Stimulated activated CD8-positive, alpha-beta memory T cell treated with anti-CD3 and anti-CD28 coated beads, Interleukin-15, amount 100 ng/mL, for 4 hours (primary cell): ENCODE measurements at places on chromosomes 5 and 9.

DNA sequence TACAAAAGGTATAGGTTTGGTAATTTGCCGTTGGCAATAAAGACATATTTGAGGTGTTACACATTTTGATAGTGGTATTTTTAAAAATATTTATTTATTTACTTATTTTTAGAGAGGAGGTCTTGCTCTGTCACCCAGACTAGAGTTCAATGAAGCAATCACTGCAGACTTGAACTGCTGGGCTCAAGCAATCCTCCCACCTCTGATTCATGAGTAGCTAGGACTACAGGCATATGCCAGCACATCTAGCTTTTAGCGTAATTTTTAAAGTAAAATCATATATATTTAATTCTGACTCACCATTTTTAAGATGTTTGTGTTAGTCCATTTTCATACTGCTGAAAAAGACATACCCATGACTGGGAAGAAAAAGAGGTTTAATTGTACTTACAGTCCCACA is 1974.3 kb downstream of the EFNA5 start:
- DNase-seq = no peak

GRCh38 chr5:20559845-20560244 is 571.8 kb upstream of the CDH18 start:
- no peak for DNase-seq

GRCh38 chr5:84374568-84374967 is 10.1 kb downstream of the EDIL3 start:
- no peak for DNase-seq

GRCh38 chr5:28430565-28431178 is 1392.3 kb upstream of the CDH9 start:
- no peak for DNase-seq

- DNase-seq = no peak
Measured at GRCh38 chr9:91297306-91297705, 64.4 kb downstream of the AUH start.

DNA sequence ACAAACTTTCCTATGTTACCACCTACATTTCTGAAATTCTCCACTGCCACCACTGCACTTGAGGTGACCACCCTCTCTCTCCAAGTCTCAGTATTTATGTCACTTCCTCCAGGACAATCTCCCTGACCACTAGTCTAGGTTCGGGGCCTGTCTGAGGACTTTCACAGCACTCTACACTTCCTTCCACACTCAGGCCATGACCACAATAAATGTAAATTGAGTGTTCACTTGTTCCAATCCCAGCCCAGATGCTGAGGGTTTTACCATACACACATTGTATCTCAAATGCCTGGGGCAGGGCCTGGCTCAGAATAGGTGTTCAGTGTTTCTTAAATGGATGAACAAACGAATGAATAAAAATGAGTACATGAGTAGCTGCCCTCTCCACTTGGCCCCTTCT is 26.9 kb upstream of the CCNG1 start:
- no peak for DNase-seq

DNA sequence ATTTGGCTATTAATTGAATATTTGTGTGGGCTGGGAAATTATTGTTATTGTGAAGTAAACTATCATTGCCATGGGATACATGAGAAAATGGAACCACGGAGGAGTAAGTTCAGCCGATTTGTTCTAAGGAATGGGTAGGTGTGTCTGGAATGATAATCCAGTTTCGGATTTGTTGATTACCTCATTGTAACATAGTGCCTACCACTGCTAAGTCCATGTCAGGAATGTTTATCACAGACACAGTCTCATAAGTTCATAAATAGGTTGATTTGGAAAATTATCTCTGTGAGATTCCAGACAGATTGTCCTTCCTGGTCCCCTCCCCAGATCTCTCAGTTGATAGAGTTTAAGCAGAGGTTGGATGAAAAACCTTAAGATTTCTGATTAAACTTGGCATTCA is 78.1 kb upstream of the MAST4 start:
- DNase-seq = no peak

DNA sequence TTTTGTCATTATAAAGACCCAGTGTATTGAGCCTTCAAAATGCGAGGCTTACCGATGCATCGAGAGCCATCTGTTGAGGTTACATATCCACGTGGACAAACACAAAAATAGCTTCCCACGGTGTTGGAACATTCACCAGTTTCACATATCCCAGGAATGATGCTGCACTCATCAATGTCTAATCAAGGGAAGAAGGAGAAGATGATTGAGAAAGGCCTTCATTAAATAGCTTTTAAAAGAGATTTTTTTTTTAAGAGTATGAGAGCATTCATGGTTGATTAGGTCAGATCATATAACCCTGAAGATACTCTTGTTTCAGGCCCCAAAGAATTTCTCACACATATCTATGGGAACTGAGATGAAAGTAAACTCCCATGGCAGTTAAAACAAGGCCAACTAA is 129.4 kb downstream of the FBN2 start:
- no peak for DNase-seq

GRCh38 chr5:150469718-150470469 is 20.4 kb upstream of the RPS14 start:
- no peak for DNase-seq

GRCh38 chr9:114396558-114397218 is 8.9 kb upstream of the AKNA start:
- DNase-seq = no peak

DNA sequence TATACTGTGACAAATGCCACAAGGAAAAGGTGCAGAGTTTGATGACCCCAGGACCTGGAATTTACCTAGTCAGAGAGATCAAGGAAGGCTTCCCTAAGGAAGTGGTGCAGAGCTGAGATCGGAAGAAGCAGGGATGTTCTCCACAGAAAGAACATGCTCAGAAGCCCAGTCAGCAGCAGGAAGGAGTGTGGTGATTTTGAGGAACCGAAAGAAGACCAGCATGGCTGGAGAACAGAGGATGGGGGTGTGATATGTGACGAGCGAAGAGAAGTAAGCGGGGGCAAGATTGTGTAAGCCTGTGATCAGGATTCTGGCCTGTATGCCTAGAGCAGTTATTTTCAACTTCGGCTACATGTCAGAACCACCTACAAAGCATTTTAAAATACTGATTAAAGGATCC is 18.7 kb upstream of the PIK3R1 start:
- DNase-seq = no peak

- DNase-seq = peak; percentile 50
Measured at GRCh38 chr5:178130576-178131445, at the start of gene RMND5B. RMND5B (plus strand) TSS chr5:178131014; CDS start chr5:178138120, 7,106 bp downstream.

DNA sequence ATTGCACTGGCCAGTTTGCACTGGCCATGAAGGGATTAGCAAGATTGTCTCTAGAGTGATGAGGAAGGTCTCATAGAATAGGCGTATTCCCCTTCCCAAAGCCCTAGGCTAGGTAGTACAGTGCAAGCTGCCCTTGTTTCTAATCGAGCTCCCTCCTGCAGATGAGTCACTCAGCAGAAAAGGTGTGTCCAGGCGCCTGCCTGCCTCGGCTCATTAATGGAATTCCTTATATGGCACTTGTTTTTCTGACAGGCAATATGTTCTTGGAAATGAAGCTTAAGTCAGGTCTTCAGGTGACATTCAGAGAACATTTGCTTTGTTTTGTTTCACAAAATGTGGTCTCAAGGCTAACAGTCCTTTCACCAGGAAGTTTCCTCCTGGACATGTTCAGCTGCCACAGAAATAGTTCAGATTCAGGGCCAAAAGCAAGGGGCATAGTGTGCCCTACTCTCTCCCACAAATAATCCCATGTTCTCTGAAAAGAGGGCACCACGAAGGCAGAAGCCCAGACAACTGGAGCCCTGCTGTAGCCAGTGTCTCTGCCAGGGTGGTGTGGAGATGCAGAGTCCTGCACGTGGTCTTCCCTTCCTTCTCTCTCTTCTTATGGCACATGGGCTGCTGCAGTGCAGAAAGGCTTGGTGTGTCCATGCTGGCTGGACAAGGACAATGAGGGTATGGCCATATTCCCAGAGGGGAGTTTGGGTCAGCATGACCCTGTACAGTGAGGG is 281.1 kb upstream of the MAP3K1 start:
- no peak for DNase-seq

DNA sequence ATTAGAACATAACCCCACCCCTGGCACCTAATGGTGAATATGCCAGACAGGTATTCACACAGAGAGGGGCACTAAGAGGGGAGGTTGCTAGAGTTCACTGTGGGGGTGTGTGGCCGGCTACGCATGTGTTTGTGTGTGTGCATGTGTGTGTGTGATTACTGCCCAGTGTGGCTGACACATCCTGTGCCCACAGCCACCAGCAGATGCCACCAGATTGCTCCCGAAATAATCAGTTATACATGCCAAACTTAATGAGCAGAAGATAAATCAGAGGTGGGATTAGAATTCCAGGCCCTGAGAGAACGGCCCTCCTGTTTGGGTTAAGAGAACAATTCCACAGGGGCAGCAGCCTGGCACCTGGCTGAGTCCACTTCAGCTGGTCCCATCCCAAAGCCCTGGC is 91.8 kb upstream of the TBCA start:
- no peak for DNase-seq

- no peak for DNase-seq
Measured at GRCh38 chr5:133811168-133811567, 157.3 kb downstream of the C5orf15 start.

GRCh38 chr9:73689051-73689870 is 537.6 kb downstream of the ANXA1 start:
- no peak for DNase-seq

DNA sequence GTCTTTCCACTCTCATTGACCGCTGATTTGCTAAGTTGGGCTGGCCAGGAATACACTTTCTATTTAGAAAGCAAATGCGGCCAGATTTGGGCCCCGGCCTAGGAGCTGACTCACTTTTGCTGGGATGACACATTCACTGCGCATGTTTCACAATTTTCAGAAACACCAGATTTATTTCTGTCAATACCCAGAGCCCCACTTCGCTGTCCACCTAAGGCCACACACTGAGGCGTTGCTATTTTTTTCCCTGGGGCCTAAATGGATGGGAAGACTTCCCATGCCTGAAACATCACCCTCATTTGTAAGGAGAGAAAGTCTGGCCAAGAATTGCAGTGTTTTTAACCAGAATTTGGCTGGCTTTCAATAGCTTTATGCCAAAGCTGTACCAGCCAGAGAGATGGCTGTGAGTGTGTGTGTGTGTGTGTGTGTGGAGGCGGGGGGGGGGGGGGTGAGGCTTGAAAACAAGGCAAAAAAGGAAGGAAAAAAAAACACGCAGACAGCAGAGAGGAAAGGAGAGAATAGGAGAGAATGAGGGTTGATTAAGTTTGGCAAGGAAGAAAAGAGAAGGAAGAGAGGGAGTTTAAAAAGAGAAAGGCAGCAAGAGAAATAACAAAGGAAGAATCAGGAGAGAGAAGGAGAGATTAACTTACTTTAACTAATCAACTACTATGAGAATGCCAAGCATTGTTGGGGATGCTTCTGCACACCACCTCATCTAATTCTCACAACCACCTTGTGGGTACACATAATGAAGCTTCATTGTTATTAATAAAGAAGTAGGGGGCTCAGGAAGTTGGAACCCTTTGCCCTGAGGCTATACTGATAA is 261.4 kb upstream of the KLF4 start:
- no peak for DNase-seq

DNA sequence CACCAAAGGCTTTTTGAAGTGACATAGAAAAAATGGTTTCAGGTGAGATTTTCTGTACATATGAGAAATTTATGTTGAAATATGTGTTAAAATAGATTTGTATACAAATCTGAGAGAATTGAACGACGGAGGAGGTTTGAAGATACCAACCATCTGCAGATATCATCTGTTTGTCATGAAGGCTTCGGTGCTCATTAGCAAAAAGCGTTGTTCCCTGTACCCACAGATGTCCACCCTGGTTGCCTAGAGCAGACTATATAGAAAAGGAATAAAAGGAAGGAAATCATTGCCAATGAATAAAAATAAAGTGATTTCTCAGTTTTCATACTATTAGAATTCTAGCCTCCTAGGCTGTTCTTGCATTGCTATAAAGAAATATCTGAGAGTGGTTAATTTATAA is 2262.8 kb upstream of the ACO1 start:
- DNase-seq = no peak

- no peak for DNase-seq
Measured at GRCh38 chr9:109497226-109498153, 617 bp downstream of the PTPN3 start.

DNA sequence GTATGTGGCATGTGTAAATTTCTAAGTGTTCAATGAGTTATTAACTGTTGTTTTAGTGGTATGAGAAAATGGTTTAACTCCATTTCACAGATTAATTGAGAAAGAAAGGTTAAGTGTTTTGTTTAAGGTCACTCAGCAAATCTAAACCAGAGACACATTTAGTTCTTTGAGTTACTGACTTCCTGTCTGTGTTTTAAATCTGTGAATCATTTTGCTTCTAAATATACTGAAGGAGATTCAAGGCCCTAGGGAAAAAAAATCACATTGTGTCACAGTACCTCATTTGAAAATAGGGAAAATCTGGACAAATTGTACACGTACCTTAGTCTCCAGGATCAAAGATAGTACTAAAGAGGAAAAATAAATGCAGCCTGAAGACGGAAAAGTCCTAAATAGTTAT is 368.2 kb downstream of the TMEM161B start:
- DNase-seq = no peak

- no peak for DNase-seq
Measured at GRCh38 chr5:122462486-122462885, 150.4 kb downstream of the SNCAIP start.

DNA sequence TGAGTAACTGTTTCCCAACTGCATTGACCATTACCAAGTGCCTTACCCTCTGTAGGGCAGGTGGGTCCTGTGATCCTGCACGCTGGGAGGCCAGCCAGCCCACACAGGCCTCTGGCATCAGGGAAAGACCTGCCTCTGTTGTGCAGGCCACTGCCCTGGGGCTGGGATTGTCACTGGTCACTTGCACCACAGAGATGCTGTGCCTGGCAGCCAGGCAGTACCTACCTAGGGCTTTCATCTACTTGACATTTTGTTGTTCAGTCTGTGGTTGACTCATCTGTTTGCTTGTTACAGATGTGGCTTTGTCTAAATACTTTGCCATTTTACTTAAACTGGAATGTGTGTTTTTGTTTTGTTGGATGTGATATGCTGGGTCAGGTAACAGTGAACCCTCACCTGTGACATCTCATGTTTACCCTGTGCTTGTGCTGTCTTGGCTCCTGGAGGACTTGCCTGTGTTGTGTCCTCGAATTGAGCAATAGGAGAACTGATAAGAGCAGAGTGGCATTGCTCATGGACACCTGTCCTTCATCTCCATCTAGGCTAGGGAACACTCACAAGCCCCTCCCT is 32.8 kb downstream of the SECISBP2 start:
- no peak for DNase-seq

- DNase-seq = no peak
Measured at GRCh38 chr9:5947912-5948311, 57.2 kb downstream of the MLANA start.

GRCh38 chr5:81513982-81514381 is 120.0 kb upstream of the ACOT12 start:
- no peak for DNase-seq

GRCh38 chr5:55829956-55830355 is 21.2 kb upstream of the IL31RA start:
- no peak for DNase-seq

- no peak for DNase-seq
Measured at GRCh38 chr9:128732576-128732975, 8.6 kb upstream of the ZDHHC12 start.
